ENCODE measurements at places on chromosomes 11 and 22. TPM values are rescaled to one million over a fixed set of nuclear protein-coding genes. Genes with fewer than 3 reads are reported as not detected.

GRCh38 chr11:9855579-9856287, 191.9 kb downstream of the SWAP70 start:
- no peak for DNase-seq

Gene OR8D4
- not detected for total RNA-seq

Gene OR52I1
- total RNA-seq: not detected

DNA sequence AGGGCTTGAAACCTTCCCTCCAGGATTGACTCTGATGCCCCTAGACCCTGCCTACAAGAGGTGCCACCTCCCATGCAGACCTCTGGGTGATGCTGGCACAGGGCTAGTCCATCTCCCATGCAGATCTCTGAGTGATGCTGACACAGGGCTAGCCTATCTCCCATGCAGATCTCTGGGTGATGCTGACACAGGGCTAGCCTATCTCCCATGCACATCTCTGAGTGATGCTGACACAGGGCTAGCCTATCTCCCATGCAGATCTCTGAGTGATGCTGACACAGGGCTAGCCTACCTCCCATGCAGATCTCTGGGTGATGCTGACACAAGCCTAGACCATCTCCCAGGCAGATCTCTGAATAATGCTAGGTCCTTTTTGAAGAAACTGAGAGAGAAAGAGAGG, 321.7 kb downstream of the NTM start:
- no peak for DNase-seq
